ENCODE measurements at places on chromosomes 1 and 21.
A peak's percentile ranks its signal among the peaks of the same experiment; 100 is the strongest.

- DNase-seq: peak; percentile 27
Observed at GRCh38 chr1:212557739-212558692, 50.5 kb upstream of the ATF3 start.

GRCh38 chr1:24374891-24375786 lies 38.4 kb downstream of the STPG1 start:
- DNase-seq: peak; percentile 24

GRCh38 chr1:228825840-228826484 lies 90.7 kb downstream of the RHOU start:
- no peak for DNase-seq

DNA sequence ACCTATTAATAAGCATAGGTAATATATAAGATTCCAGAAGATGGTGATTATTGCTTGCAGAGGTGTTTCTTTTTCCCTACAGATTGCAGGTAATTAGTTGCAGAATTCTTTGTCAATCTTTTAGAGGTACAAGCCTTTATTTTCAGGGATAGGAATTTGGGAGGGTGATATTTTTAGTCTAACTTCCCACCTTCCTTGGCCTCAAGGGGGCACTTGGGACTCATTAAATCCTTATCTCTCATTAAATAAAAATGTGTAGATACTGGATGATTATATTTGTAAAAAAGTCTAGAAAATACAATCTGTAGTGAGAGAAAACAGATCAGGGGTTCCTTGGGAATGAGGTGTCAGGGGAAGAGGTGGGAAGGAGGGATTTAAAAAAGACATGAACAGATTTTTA lies 179.2 kb downstream of the PATJ start:
- peak; percentile 8 for DNase-seq

GRCh38 chr1:179754041-179754624 lies 11.0 kb downstream of the FAM163A start:
- peak; percentile 94 for DNase-seq

GRCh38 chr1:89945852-89946476 lies 48.9 kb upstream of the ZNF326 start:
- DNase-seq: peak; percentile 85

DNA sequence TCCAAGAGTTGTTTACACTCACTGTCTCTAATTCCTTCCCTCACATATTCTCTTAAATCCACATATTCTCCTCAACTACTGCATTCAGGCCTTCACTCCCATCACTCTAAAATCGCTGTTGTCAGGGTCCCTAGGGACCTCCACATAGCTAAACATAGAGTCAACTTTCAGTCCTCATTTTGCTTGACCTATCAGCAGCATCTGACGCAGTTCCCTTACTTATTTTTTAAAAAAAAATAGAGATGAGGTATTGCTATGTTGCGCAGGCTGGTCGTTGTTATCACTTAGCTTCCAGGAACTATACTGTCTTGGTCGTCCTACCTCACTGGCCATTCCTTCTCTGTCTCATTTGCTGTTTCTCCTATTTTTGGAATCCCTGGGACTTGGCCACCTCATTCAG lies 11.7 kb upstream of the PLEKHO1 start:
- no peak for DNase-seq

- no peak for DNase-seq
Observed at GRCh38 chr1:19438516-19439195, 46.7 kb downstream of the CAPZB start.

GRCh38 chr1:225926551-225927113 lies 2.6 kb upstream of the PYCR2 start:
- peak; percentile 33 for DNase-seq

DNA sequence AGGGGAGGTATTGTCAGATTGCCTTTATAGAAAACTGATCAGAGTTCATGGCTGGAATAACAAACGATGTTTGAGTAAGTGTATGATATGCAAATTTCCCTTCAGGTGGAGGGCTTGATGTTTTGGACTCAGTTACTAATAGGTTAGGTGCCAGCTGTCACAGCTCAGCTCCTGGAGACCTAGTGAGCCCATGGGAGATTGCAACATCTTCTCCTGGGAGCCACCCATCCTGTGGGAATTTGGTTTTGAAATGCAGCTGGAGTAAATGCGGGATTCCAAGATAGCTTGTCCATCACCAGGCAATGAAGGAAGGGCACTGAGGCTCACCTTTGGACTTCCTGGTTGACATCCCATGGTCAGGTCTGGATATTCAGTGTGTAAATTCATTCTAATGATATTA lies 211.4 kb upstream of the NRIP1 start:
- DNase-seq: no peak

DNA sequence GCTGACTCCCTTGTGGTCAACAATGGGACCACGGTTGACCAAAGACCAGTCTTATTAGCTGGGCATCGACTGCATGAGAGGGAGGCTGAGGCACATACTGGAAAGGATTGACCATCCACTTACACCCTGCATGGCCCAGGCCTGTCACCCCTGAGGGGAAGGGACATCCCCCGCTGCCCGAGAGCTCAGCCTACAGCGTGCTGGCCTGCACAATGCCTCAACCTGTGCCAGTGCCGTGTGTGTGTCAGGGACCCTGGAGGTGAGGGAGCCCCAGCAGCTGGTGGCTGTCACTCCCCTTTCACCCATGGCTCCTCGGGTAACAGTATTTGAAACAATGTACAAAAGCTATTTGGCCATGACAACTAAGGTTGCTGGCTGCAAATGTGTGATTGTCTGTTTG lies 67.3 kb downstream of the SLC35F3 start:
- no peak for DNase-seq

- DNase-seq: no peak
Observed at GRCh38 chr1:60173006-60173405, 99.4 kb upstream of the C1orf87 start.

DNA sequence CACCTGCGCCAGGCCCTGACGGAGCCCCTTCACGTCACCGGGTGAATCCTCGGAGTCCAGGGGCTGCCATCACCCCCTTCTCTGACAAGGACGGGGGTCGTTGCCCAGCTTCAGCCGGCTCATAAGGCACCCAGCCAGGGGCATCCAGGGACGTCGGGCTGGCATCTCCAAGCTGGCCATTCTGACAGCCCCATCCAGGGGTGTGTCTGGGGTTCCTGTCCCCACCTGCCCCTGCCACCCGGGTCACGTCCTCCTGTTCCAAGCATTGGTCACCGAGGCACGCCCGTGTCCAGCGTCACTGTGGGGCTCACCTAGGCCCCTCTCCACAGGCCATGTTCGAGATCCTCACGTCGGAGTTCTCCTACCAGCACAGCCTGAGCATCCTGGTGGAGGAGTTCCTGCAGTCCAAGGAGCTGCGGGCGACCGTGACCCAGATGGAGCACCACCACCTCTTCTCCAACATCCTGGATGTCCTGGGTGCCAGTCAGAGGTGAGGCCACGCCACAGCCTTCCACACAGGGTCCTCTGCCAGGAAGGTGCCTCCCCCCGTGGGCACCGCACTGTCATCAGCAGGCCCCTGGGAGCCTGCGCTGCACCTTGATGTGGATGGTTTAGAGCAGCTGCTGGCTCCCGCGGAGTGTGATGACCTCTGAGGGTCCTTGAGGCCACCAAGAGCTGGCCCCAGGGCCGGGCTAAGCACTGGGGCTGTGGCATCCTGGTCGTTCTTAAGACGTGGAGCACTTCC lies 14.8 kb downstream of the ARHGEF16 start:
- DNase-seq: no peak

DNA sequence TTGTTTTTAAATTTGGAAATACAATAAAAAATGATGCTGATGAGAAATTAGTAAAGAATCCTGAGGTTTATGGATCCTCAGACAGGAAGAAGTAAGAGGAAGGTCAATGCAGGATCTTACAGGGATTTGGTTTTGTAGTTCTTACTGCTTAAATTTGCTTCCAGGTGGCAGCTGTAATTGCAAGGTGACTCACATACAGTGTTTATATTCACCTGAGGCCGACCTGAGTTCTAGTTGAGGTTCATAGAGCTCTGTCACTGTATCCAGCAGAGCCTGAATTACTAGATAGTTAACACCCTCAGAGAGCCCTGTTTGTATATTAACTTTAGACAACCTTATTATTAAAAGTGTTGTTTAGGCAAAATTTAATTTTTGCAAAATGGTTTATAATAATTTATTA lies 1.4 kb upstream of the WDR26 start:
- DNase-seq: no peak

- DNase-seq: no peak
Observed at GRCh38 chr1:113861641-113862040, 9.9 kb downstream of the PTPN22 start.

All from iris pigment epithelial cell (primary cell).